ENCODE measurements at places on chromosomes 4 and X.

DNA sequence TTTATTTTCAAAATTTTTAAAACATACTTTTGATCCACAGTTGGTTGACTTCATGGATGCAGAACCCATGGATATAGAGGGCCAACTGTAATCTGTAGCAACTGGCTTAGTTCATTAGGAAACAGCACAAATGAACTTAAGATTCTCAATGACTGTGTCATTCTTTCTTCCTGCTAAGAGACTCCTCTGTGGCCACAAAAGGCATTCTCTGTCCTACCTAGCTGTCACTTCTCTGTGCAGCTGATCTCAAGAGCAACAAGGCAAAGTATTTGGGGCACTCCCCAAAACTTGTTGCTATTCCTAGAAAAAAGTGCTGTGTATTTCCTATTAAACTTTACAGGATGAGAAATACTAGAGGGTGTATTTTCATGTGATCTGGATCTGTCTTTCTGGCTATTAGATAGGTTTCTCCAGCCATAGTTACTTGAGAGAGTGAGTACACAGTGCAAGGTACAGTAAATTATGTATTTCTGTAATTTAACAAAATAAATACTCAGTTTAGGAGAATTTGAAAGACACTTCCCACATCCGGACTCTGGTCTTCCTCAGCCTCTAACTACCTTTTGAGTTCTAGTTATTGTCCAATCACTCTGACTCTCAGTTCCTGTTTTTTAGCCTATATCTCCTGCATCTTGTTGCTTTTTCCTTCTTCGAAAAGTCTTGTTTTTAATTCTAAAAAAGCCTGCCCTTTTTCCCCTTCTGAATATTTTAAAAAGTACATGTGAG is 21.8 kb downstream of the TLR2 start:
- no peak for DNase-seq

GRCh38 chrX:135170877-135171519 is at the start of gene CT55:
CT55 (minus strand) TSS chrX:135171398; CDS start chrX:135171171, 227 bp downstream.
- DNase-seq, result no peak

- DNase-seq, result no peak
Measured at GRCh38 chr4:160142579-160142978, 1039.7 kb downstream of the RAPGEF2 start.

DNA sequence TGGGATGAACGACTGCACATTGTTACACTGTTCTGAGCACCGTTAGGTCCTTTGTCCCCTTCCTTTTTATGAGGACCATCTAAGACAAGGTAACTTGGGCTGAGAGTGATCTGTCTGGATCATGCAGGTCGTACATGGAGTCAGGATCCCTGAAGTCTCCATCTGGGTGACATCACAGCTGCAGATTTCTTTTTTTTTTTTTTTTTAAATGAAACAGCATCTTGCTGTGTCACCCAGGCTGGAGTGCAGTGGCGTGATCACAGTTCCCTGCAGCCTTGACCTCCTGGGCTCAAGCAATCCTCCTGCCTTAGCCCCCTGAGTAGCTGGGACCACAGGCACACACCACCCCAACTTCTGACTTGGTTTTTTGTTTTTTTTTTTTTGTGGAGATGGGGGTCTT is 16.5 kb downstream of the SHROOM2 start:
- DNase-seq, result no peak

DNA sequence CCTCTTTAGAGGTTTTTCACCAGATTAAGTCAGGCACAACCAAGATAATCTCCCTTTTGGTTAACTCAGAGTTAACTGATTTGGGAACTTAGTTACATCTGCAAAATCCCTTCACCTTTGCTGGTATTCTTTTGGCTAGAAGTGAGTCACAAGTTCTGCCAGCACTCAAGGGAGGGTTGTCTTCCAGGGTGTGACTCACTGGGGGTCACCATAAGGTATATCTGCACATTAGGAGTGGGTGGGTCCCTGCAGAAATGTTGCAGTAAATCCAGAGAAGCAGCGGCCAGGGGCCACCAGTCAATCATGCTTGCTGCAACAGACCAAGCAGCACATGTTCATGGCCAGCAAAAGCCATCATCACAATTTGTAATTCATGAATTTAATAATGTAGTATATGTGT is 59.8 kb upstream of the MAML3 start:
- no peak for DNase-seq

GRCh38 chrX:69069876-69070275 is 95.4 kb downstream of the PJA1 start:
- DNase-seq, result no peak

GRCh38 chrX:71949844-71950445 is 39.3 kb downstream of the NHSL2 start:
- DNase-seq, result no peak

DNA sequence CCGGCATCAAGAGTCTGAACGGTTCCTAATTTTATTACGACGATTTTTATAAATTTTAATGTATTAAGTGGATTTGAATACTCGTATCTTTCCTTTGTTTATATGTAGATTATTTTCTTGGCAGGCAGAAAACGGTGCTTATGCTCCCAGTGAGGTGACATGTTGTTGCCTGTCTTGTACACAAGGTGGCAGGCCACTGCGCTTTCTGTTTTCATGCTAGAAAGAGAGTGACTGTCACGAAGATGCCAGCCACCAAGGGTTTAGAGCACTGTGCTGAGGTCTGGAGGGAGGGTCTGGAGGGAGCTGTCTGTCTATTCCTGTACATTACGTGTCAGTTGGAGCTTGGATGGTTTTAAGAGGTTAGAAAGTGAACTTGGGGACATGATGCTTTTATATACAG is 87.7 kb downstream of the SHROOM2 start:
- peak; percentile 34 for DNase-seq

DNA sequence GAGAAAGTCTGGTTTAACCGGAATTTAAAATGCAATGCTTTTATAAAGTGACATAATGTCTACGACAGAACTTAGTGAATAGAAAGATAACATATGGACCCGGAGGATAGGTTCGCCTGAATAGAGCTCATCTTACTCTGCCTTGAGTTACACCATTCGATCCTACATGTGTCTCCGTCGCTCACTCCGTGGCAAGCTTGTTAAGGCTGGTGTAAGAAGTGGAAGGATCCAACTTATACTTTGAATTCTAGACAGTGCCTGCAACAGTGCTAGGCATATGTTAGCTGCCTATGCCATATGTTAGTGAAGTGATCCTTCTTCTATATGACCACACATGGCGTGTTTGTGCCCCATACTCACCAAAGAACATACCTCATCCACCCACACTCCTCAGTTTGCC is 50.9 kb downstream of the SEL1L3 start:
- DNase-seq, result no peak

DNA sequence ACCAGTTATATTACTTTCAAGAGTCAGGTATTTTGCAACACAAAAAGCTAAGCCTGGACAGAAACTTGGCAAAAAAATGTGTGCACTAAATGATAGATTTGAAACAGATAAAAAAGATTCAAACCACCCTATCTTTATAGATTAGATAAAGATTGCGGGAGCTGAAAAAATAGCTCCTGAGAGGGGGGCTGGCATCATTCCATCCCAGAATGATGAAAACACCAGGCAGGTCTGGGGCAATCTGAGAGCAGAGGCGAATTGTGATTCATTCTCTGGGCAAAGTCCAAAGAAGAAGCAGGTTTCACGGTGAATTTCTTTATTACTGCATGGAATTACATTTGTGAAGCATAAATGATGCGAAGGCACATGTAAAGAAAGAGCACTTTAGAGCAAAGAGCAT is 168.5 kb upstream of the DMD start:
- no peak for DNase-seq

DNA sequence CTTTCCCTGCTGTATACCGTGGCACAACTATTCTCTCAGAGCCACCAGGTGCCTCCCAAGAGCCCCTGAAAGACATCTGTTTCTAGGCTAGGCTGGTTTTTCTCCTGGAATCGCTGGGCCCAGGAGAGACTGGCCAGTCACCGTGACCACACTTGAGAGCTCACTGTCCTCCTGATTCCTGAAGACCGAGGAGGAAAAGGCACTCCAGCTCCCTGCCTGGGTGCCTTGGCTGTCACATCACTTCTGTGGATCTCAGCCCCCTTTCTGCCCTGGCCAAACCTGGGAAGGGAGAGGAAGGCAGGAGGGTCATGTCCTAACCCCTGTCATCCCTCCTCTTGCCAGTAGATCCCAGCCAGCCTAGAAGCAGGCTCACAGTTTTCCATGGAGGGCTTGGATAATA is 54.7 kb upstream of the LAS1L start:
- no peak for DNase-seq

GRCh38 chr4:55435141-55435841 is 39.5 kb downstream of the TMEM165 start:
- no peak for DNase-seq

GRCh38 chr4:66284991-66285451 is 614.7 kb upstream of the EPHA5 start:
- no peak for DNase-seq

DNA sequence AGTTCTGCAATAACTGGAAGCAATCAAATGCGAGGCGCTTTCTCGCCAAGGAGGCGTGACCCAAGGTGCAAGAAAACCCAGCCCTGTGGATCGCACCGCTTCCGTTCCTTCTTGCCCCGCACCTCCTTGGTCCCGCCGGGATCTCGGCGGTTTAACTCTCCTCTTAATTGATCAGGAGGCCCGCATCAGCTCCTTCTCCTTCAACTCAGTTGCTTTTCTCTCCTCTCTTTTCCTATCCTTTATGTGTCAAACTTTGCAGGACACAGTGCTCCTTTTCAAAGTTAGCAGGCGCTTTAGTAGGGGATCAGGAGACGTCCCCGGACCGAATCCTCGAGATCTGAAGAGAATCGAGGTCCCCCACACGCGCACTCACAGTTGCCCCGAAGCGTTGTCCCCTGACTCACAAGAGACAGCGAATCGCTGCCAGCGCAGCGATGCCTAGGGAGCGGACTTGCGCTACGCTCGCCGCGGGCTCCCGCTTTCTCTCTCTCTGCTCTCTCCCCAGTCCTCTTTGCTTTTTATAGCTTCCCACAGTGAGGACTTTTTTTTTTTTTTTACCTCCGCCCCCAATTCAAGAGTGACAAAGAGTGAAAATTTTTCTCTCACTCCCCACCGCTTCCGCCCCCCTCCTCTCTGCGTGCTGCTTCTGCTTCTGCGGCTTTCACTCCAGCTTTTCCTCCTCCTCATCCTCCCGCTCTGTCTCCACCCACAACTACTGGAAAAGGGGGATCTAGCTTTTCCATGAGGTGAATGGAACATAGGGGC is at the start of gene DKK2:
TSS of gene DKK2 (minus strand) at position 495 of the 765 bp plus-strand sequence. CDS start 722 bp downstream, outside the sequence.
- no peak for DNase-seq

- DNase-seq, result no peak
Measured at GRCh38 chr4:181477591-181477990, 765.6 kb upstream of the TENM3 start.

DNA sequence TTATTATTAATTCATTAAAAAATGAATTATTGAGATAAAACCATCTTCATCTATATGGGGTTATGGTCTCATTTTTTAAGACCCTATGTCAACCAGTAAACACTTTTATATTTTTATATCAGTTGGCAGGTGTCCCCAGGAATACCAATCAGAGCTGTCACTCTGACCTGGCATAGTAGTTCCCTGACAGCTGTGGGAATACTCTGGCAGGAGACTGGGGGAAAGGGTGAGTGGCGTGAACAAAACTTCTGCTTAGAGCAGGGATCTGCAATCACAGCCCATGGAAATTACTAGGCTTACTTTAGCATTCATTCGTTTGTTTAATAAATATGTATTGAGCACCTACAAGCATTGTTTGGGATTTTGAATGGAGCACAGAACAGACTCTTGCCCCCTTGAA is 254.1 kb upstream of the KLF3 start:
- no peak for DNase-seq

GRCh38 chr4:104494185-104494584 is 509 bp downstream of the CXXC4 start:
- no peak for DNase-seq

DNA sequence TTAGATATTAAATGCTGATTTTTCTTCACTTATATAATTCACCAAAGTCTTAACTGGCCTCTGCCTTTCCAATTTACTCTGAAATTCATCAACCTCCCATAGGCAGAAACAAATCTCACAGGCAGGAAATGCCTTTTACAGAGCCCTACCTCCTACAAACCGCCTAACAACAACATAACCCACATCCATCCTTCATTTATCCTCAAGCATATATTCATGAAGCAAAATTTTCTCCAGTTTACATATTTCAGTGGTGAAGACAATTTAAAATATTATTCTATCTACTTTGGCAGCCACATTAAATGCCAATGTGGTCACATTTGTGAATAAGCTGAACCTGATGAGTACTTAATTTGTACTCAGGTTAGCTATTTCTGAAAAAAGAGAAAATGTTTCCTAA is 30.3 kb downstream of the SEPSECS start:
- no peak for DNase-seq

DNA sequence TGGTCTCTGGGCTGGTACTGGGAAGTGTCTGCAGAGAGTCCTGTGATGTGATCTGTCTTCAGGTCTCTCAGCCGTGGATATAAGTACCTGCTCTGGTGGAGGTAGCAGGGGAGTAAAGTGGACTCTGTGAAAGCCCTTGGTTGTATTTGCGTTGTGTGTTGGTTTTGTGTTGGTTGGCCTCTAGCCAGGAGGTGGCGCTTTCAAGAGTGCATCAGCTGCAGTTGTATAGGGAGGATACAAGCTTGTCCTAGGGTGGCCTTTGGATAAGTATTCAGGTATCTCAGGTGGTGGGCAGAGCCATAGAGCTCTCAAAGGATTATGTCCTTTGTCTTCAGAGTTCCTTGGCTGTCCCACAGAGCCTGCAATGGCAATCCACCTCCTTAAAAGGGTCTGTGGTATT is 111.6 kb downstream of the MAGEB17 start:
- no peak for DNase-seq

- DNase-seq, result no peak
Measured at GRCh38 chr4:8568068-8568668, 12.0 kb upstream of the GPR78 start.

DNA sequence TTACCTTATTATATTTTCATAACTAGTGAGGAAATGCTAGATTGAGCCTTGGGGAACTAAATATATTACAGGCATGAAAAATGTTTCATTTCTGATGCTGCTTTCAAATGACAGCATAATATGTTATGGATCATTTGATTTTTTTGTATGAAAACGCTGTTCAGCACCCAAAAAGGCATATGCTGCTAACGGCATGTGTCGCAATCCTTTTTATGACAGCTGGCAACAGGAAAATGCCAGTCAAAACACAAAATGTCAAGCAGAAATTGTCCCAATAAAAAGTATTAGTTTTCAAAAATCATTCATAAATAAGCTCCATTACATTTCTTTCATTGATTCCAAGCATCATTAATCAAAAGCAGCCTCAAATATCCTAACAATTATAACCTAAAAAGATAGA is 1244.5 kb downstream of the PCDH7 start:
- no peak for DNase-seq

- DNase-seq, result no peak
Measured at GRCh38 chr4:8184061-8184460, 15.0 kb upstream of the SH3TC1 start.

GRCh38 chr4:81165861-81166430 is 49.1 kb downstream of the PRKG2 start:
- DNase-seq, result no peak

GRCh38 chr4:41644288-41644914 is 104.1 kb downstream of the PHOX2B start:
- DNase-seq, result no peak

DNA sequence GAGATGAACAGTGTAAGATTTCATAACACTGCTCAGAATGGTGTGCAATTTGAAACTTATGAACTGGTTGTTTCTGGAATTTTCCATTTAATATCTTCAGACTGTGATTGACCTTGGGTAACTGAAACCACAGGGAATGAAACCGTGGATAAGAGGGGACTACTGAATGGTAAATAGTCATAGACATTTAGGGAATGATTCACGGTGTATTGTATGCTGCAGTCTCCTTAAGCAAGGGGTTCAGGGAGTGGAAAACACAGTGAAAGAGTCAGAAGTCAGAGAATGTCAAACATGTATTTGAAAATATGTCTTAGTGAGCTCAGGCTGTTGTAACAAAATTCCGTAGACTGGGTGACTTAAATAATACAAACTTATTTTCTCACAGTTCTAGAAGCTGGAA is 398.2 kb upstream of the DIPK2B start:
- no peak for DNase-seq

Measured in activated CD4-positive, alpha-beta T cell treated with anti-CD3 and anti-CD28 coated beads, Interleukin-2, amount 50 U/mL, for 1 hour (primary cell).